RWPE1 (cell line): ENCODE measurements at places on chromosomes 12 and 14.

GRCh38 chr14:98138666-98139065 is 1133.3 kb downstream of the BCL11B start:
- no peak for DNase-seq

GRCh38 chr14:24426150-24426911 is 3.1 kb downstream of the CBLN3 start:
- no peak for DNase-seq

DNA sequence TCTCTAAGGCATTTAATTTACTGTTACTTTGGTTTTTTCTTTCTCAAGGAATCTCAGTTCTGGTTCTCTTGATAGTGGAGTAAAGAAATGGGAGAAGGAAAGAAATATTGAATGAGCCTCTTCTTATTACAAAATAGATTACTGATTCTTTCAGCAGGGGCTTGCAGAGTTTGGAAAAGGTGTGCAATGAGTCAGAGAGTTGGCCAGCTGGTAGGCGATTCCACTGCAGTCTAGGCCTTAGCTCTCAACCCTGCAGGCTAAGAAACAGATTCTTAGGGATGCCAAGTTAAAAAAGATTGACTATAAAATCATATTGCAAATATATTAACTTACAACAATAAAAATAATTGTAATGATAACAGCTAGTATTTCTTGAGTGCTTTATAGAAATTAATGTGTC is 25.8 kb downstream of the NR1H4 start:
- DNase-seq: no peak

- DNase-seq: no peak
Observed at GRCh38 chr12:110726708-110727369, 15.9 kb downstream of the PPP1CC start.

DNA sequence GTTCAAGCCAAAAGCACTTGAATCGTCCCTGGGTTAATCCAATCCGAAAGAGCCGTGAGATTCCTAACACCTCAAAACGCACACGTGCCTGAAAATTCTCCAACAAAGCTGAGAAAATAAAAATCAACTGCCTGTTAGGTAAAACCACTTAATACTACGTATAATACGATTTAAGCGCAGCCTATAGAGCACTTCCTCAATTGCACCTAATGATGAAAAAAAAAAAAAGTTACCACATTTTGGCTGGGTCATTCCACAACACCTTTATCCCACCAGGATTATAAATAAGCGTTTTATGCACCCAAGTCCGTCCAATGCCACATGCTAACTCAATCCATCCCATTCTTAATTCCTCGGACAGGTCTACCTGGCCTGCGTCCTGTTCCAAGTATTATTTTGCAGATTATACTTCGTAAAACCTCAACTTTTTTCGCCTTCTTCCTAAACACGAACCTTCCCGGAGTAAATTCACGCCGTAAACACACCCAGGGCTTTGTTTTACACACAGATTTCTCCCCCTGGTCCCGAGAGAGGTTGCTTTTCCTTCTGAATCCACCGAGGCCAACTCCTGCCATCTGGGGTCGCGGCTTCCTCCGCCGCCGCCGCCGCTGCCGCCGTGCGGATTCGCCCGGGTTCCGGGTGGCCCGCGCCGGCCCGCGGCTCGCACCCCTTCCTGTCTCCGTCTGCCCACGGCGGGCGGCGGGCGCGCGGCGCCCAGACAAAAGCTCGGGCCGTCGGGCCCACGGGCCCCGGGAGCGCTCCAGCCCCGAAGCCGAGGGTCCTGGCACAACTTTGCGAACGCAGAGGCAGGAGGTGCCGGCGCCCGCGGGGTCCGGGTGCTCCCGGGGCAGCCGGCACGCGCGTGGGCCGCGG is 66.2 kb downstream of the RNF34 start:
- DNase-seq: no peak

- DNase-seq: no peak
Observed at GRCh38 chr14:56136571-56137452, 18.6 kb downstream of the PELI2 start.

GRCh38 chr14:102502571-102502970 is 7.0 kb downstream of the ANKRD9 start:
- DNase-seq: no peak

GRCh38 chr14:65449647-65450046 is 37.1 kb downstream of the FUT8 start:
- no peak for DNase-seq

DNA sequence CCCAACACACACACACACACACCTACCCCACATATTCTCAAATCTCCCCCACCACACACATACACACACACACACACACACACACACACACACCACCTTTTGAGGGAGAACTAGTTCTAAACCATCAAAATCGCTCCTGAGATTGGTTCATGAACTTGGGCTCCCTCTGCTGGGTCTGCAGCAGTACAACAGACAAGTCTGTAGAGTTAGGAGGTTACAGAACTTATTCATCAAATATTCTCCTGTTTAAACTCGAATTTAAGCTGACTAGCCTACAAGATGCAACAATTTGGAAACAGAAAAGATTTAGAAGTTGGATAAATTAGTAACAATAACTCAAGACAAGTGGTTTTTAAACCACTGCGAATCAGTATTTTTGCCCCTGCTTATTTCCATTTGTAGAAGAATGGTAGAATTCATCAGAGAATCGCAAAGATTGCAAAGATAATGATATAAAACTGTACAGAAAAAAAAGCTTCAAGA is 136.4 kb upstream of the USP15 start:
- DNase-seq: peak; percentile 38

DNA sequence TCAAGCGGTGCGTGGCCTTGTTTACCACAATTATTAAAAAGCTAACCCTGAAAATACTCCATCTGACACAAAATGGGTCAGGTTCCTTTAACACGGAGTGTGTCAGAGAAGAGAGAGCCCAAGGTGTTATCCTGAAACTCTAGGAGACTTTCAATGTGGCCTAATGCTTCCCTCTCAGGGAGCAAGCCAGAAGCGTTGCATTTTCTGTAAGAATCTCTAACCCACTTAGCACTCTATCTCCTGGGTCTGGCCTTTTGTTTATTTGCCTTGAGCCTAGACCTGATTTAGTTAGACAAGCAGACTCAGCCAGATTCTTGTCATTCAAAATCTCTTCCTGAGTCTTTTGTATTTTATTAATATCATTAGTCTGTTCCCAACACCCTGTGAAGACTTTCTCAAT is 184.0 kb upstream of the SYT1 start:
- no peak for DNase-seq

- peak; percentile 38 for DNase-seq
Observed at GRCh38 chr14:55752580-55753390, 172.8 kb downstream of the KTN1 start.

DNA sequence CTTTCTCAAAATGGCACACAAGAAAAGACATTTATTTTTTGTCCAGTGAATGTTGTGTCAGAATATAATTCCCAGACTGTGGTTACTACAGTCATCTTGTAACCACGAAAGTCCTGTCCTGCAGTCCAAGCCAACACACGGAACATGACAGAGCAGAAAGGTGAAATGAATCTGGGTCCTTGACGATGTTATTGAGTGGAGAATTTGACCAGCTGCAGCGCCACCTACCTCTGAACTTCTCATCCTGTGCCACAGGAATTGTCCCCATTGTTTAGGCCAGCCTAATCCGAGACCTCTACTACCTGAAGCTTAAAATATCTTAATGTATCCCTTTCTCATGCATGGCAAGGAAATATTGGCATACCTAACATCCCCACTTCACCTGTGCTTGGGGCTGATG is 64.1 kb upstream of the OTX2 start:
- DNase-seq: no peak

GRCh38 chr12:49233842-49234526 is 30.9 kb upstream of the TUBA1C start:
- DNase-seq: no peak

GRCh38 chr12:128534906-128535305 is 267.9 kb downstream of the TMEM132C start:
- DNase-seq: no peak

DNA sequence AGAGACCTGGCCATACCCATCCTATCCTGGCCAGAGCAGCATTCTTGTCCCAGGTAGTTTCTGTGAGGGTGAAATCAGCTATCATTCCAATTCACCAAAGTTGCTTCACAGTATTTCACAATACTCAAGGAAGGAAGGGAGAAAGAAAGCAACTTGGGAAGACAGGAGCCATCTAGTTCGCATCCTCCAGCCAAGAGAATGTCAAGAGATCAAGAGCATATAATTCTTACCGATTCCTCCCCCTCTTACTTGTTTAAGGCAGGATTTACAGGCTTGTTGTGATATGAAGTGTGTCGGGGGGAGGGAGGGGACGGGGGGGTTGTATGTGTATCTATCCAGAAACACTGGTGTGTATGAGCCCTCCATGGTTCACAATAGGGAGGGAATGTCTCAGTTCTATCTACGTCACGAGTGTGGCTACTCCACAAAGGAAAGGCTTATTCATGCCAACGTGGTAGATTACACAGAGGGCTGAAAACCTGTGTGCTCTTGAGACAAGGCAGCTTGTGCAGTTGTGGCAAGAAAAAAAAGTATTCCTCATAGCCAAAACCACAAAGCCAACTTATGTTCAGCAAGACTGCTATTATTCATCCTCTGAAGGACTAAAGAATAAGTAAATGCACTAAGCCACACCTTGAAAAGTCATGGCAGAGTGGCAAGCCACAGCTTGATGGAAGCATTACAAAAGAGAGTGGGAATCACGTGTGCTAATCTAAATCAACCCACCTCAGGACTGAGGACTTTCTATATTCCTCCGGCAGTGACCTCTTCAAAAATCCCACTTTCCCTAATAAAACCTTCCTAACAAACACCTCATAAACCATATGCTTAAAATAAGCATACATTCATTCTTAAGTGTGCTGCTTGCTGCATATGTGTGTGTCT is 35.0 kb downstream of the CORO1C start:
- peak; percentile 88 for DNase-seq

DNA sequence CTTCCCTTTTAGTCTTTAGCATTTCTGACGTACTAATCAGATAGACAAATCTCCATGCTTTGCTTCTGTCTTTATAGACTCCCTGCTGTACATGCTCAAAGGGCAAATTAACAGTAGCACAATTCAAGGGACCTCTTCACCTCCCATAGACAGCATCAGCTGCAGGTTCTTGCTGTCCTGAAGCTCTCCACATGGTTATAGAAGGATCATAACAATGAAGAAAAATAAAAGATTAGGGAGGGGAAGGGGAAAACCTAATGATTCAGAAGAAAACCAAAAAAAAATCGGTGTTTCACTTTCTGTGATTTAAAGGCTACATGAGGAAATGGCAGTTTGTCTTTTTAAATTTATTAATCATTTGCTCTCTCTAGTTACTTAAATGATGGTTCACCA is 155.5 kb downstream of the PTCSC3 start:
- no peak for DNase-seq
